Stimulated activated CD4-positive, alpha-beta T cell treated with anti-CD3 and anti-CD28 coated beads, Interleukin-12 subunit alpha, Interleukin-12 subunit beta, amount 100 ng/mL, for 4 hours (primary cell): ENCODE measurements at places on chromosomes 7 and 10.

- DNase-seq, result no peak
These were observed 66.5 kb downstream of the SHH start for GRCh38 chr7:155745737-155746136.

- no peak for DNase-seq
These were observed 31.7 kb downstream of the CAMK1D start for GRCh38 chr10:12380999-12381398.

- DNase-seq, result no peak
These were observed 224.7 kb downstream of the CUX1 start for GRCh38 chr7:102042016-102042656.

DNA sequence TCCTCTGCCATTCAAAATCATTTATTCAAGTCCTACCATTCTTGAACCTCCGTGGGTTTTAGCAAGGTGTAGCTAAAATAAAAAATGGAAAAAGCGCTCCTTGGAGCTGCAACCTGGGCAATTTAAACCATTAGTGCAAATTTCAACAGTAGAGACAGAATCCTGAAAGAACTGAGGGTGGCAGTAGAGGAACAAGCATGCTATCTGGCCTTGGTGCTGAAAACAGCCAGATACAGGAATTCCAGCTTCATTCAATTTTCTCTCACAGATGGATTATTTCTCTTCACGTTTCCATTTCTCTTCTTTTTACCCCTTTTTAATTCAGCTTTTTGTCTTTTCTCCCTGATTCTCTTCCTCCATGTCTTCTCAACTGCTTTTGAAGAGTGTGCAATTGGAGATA is 77.7 kb downstream of the OTUD1 start:
- DNase-seq, result no peak

DNA sequence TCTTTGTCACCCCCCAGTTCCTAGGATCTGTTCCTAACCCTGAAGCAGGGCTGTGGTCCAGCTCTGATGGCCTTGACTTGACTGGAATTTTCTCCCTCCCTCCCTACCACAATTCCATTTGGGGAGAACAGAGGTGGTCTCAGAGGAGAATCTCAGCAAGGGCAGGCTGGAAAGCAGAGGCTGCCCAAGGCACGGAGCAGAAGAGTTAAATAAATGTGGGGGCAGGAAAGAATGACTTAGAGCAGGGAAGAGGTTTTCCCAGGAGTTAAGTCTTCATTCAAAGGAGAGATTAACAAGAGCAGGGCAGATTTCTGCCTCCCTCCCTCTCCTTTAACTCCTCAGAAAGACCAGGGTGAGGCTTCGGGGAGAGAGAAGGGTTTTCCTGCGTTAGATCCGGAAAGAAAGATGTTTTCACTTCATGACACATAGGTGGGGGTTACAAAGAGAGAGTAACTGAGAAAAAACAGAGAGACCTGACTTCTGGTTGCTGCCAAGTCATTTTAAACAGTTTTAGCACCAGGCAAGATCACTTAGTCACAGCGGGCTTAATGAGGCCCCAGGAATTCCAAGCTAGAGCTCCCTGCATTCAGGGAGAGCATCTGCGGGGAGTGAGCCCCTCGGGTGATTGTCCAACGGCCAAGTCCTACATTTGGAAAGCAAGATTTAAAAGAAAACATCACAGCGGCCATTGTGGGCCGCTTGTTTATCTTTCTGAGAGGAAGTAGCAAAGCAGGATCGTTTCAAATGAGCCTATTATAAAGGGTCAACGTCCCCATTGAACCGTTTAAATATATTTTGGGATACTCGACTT is 78.7 kb downstream of the ARHGAP22 start:
- no peak for DNase-seq

GRCh38 chr10:71832967-71833366 is 18.1 kb downstream of the PSAP start:
- DNase-seq, result no peak

DNA sequence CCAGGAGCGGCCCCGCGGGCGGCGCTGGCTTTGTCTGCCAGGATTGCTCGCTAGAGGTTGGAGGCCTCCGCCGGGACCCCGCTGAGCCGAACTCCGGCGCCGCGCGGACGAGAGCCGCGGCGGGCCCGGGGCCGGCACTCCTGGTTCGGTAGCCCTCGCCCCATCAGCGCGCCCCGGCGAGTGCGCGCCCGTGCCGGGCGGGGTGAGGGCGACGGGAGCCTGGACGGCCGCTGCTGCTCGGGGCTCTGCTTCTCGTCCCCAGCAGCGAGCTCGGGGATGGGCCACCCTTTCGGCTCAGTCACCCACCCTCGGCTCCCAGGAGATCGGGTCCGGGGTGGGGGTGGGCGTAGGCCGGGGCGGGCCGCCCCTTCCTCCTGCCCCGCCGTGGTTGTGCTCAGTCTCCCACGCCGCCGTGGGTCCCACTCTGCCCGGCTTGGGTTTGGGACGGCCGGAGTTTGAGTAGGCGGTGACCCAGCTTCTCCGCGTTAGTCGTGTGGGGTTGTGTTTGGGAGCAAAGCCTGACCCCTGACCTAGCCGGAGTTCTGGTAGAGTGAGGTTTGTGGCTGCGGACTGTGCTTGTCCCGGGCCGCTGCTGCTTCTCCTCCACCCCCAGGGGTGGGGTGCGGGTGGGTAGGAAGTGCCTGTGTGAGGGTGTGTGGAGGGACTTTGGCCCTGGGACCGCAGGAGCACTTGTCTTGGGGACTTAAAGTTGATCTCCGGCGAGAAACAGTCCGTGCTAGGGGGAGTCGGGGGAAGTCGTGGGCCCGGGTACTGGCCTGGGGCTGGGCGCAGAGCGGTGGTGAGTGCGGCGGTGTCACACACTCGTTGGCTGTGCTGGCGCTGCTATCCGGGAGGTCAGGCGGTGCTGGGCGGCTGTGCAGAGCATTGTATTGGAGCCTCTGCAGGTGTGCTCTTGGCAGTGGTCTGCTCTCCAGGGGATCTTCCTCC is 677 bp downstream of the TSPAN14 start:
- no peak for DNase-seq

GRCh38 chr10:127441350-127442219 is 107.5 kb upstream of the NPS start:
- DNase-seq, result no peak

DNA sequence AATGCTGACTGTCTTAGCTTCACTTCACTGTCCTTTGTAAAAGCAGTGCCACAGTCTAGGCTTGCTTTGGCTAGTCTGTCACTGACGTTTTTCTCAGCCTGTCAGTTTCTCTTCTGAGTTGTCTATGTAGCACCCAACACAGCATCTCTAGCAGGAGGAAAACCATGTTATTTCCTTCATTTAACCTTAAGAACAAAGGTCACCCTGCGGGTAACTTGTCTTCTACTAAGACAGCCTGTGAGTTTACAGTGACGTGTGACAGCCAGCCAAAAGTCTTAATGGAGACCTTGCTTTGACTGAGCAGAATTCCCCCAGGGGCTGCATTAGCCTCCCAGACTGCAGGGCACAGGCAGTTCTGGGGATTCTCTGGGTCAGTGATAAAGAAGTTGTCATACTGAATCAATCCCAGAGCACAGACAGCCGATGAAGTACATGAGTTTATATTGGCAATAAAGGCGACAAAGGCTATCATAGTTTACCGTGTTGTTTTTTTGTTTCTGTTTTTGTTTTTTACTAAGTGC is 296.0 kb upstream of the KIAA1217 start:
- no peak for DNase-seq

DNA sequence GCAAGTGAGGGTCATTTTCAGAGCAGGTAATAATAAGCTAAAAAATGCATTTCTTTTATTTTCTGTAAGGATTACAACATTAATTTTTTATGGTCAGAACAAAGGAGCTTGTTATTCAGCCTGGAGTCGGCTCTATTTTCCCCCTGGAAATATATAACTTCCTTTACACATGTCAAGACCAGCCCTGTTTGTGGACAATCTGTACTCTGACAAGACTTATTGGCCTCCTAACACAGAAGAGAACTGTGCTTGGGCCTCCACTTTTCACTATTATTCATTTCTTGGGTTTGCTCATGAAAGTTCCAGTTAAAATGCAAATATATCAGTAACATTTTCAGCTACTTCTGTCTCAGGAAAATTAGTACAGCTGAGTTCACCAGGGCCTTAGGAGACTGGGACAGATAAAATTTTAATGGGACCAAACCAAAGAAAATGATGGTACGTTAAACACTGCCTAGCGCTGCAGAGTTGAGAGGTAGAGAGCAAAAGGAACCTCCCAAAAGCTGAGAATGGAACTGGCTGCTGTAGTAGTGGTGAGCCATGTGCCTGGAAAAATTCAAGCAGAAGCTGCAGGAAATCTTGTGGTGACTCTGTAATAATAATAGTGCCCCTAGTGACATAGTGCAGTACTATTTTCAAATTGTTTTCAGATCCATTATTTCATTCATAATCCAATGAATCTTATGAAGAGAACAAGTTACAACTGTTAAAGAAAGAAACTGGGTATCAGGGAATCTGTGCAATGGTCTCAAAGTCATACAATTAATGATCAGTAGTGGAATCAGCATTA is 227.2 kb upstream of the KIAA1217 start:
- no peak for DNase-seq

DNA sequence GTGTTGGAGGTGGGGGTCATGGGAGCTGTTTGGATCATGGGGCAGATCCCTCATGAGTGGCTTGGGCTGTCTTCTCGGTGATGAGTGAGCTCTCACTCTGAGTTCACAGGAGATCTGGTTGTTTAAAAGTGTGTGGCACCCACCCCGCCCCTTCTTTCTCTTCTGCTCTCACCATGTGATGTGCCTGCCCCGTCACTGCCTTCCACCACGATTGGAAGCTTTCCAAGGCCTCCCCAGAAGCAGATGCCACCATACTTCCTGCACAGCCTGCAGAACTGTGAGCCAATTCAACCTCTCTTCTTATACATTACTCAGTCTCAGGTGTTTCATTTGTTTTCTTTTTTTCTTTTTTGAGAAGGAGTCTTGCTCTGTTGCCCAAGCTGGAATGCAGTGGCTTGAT is 170.0 kb downstream of the PTPN20 start:
- DNase-seq, result no peak

DNA sequence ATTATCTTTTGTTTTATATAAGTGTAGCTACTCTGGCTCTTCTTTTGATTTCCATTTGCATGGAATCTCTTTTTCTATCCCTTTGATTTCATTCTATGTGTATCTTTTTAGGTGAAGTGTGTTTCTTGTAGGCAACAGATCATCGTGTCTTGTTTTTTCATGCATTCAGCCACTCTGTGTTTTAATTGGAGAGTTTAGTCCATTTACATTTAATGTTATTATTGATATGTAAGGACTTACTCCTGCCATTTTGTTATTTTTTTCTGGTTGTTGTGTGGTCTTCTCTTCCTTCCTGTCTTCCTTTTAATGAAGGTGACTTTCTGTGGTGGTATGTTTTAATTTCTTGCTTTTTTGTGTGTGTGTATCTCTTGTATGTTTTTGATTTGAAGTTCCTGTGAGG is 81.6 kb downstream of the BBS9 start:
- no peak for DNase-seq

- DNase-seq, result peak; percentile 72
These were observed at the start of gene FBXW4 for GRCh38 chr10:101694674-101695403. FBXW4 (minus strand) TSS chr10:101695170; CDS start chr10:101695105, 65 bp downstream.

DNA sequence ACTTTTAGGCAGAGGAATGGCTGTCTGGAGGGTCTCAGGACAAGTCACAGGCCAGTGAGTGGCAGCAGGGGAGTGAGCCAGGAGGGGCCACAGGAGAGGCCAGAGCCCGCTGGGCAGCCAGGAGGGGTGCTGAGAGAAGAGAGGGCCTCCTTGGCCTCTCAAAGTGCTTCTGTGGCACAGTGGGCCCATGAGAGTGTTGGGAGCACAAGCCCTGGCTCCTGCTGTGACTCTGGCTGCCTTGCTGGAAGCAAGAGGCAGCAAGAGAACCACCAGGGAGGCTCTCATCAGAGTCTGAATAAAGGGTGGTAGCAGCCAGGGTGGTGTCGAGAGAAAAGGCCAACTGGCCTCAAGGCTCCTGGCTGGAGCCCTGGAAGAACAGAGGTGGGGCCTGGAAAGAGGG is 91.1 kb downstream of the VOPP1 start:
- DNase-seq, result no peak

- no peak for DNase-seq
These were observed 59.2 kb upstream of the OIT3 start for GRCh38 chr10:72834183-72834825.
